ENCODE measurements at places on chromosomes 2 and 18.

GRCh38 chr18:5073026-5073944 is 123.8 kb downstream of the AKAIN1 start:
- peak; percentile 63 for DNase-seq

- no peak for DNase-seq
Measured at GRCh38 chr2:157831573-157832315, 44.4 kb downstream of the ACVR1 start.

- DNase-seq: no peak
Measured at GRCh38 chr2:240500561-240501423, 57.0 kb downstream of the ANKMY1 start.

DNA sequence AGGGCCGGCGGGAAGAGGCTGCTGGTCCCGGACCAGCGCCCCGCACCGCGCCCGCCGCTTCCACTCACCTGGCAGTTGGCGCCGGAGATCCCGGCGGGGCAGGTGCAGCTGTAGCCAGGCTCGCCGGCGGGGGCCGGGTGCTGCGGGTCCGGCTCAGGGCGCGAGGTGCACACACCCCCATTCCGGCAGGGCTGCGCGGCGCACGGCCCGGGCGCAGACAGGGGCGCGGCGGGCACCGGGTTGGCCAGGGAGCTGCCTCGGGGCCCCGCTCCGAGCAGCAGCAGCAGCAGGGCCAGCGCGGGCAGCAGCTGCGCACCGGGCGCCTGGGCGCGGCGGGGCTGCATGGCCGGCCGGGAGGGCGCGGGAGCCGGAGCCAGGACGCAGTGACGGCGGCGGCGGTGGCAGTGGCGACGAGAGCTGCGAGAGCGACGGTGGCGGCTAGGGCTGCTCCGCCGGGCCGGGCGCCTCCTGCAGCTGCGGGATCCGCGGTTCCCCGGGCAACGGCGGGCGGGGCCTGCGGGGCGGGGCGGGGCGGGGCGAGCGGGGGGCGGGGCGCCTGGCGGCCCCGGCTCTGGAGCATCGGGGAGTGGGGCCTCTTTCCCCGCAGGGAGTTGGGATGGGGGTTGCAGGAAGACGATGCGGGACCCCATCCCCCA is at the start of gene DNER:
DNER (minus strand) TSS at position 476 of the 656 bp plus-strand sequence; CDS start at position 344, 132 bp downstream.
- DNase-seq: peak; percentile 24

GRCh38 chr2:190533968-190534309 is 583 bp downstream of the NEMP2 start:
- no peak for DNase-seq

GRCh38 chr2:88540346-88540745 is 86.9 kb downstream of the EIF2AK3 start:
- peak; percentile 37 for DNase-seq

GRCh38 chr2:193847130-193847529 is 1652.4 kb upstream of the TMEFF2 start:
- DNase-seq: peak; percentile 35

DNA sequence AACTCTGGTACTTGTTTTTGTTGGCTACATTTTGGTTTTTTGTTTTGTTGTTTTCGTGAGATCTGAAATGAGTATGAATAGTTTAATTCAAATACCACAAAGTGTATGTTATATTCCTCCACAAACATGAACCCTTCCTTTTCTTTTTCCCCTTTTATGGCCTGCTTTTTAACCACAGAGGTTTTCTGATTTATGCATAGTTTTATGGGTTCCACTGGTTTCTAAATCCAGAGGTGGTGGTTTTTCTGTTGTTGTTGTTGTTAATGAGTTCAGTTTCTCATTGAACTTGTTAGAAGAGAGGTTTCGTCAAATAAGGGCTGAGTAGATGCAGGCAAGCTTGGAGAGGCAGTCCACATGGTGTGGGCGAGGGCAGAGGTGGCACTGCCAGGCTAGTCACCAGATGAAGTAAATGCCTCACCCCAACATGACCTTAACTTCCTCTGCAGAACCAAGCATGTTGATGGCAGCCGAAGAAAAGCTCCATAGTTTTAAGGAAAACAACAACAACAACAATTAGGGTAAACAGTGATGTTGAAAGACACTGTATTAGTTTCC is 72.5 kb downstream of the RIF1 start:
- no peak for DNase-seq

GRCh38 chr2:216653931-216654365 is 20.7 kb downstream of the IGFBP2 start:
- no peak for DNase-seq

DNA sequence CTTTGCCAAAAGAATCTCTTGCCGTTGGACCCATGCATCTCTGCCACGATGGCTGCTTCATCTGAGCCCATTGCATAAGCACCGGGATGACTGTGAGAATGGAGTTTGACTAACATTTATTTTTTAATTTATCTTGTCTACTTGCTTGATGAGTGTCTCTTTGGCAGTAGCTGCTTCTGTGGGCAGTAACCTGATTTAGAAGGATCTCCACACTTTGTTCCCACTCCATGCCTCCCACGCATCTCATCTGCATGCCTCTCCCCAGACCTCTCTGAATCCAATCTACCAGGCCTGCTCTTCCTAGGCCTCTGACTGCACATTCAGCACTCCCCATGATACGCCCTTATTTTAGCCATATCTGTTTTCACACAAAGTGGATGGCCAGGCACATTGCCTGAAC is 23.7 kb upstream of the TMX3 start:
- no peak for DNase-seq

DNA sequence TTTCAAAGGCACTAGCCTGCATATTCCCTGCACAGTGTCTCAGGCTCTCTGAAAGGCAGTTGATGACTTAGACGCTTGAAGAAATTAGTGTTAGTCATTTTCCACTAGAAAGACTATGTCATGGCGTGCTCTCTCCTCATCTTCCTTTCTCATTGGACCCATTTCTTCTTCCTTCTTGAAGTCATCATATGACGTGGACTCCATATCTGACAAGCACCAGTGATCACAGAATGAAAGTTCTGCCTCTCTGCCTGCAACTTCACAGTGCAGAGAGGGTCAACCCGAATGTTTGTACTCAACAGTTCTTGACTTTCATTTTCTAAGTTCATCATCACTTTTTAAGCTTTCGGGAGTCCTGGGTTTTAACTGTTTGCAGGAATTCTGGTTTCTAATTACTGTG is 63.7 kb upstream of the CYRIA start:
- DNase-seq: no peak

GRCh38 chr2:80303909-80304837 is at the start of gene LRRTM1:
TSS of gene LRRTM1 (minus strand) at chr2:80304752. CDS start at chr2:80303819, 933 bp downstream.
- DNase-seq: no peak

- DNase-seq: peak; percentile 23
Measured at GRCh38 chr2:20052861-20053281, 1.4 kb upstream of the LAPTM4A start.

DNA sequence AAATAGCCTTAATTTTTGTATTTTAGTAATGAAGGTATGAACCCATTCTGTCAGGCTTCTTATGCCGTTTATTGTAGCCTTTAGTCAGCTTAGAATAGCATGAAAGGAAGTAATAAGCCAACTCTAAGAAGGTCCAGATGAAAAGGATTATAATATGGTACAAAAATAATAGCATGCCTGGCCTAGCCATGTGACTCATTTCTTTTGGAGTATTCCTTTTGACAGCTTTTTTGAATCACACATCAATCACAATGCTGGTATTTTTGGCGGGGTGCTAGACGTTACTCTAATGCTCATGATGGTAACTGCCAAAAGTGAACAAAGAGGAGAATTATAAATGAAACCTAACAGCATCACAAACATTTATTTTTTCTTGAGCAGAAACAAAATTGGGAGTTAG is 19.9 kb downstream of the FMNL2 start:
- no peak for DNase-seq

DNA sequence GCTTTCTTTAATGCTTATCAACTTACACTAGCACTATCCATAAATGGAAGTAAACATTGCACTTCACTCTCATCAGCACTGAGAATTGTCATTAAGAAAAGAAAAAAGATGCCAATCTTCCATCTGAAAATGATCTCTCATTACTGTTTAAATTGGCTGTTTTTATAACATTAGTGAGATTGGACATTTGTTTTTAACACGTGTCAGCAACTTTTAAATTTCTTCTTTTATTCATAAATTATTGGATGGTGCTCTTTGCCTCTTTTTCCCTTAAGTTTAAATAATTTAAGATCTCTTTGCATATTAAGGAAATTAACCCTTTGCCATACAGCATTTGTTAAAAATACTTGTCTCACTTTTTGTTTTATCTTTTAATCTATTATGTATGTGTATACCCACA is 146.5 kb upstream of the CHST9 start:
- DNase-seq: no peak
